GM13976 (cell line): ENCODE measurements at places on chromosomes 7 and 10.

GRCh38 chr10:1961989-1962388, 224.7 kb upstream of the ADARB2 start:
- no peak for DNase-seq

- no peak for DNase-seq
Observed at GRCh38 chr7:152587366-152587765, 88.6 kb downstream of the XRCC2 start.

DNA sequence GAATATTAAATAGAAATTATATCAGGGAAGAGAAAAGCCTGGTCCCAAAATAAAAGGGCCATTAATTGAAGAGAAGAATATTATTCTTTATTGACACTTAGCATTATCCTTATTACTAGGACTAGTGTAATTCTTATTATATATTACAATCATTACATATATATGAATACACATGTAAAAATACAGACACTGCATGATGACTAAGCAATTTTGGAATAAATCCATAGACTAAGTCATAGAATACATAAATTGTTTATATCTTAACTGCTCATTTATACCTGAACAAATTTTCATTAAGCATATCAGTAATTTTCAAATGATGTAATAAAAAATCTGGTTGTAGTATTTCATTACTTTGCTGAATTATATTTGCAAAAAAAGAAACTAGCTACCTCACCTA, 29.7 kb upstream of the SLC13A1 start:
- DNase-seq: no peak

GRCh38 chr7:132740176-132740575, 163.9 kb upstream of the PLXNA4 start:
- no peak for DNase-seq

DNA sequence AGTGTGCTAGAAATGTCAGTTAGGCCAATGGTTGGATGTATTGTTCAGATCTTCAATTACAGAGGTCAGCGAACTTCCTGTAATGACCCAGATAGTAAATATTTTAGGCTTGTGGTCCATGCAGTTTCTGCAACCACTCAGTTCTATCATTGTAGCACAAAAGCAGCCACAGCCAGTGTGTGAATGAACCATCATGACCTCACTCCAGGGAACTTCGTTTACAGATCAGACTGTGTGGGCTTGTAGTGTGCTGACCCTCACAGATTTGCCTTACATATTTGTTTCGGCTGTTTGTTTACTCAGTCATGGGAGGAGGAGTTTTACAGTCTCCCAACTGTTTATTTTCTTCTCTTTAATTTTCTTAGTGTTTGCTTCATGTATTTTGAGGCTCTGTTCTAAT, 55.4 kb downstream of the LANCL2 start:
- no peak for DNase-seq

GRCh38 chr7:93013446-93014061, 104.2 kb downstream of the SAMD9 start:
- no peak for DNase-seq

- DNase-seq: no peak
Observed at GRCh38 chr10:76205361-76205760, 773.9 kb downstream of the LRMDA start.

GRCh38 chr7:85693326-85693725, 506.5 kb upstream of the SEMA3D start:
- DNase-seq: no peak

- DNase-seq: no peak
Observed at GRCh38 chr10:70693619-70694335, 21.5 kb downstream of the ADAMTS14 start.

GRCh38 chr10:34821587-34822585, 6.8 kb upstream of the PARD3 start:
- DNase-seq: no peak

- DNase-seq: peak; percentile 59
Observed at GRCh38 chr10:114239117-114239993, at the start of gene VWA2. TSS of gene VWA2 (plus strand) at chr10:114239254. CDS start at chr10:114248714, 9,460 bp downstream.

- no peak for DNase-seq
Observed at GRCh38 chr10:92571649-92572048, 2.2 kb downstream of the IDE start.

GRCh38 chr7:105376908-105377533, 11.7 kb downstream of the SRPK2 start:
- DNase-seq: no peak

DNA sequence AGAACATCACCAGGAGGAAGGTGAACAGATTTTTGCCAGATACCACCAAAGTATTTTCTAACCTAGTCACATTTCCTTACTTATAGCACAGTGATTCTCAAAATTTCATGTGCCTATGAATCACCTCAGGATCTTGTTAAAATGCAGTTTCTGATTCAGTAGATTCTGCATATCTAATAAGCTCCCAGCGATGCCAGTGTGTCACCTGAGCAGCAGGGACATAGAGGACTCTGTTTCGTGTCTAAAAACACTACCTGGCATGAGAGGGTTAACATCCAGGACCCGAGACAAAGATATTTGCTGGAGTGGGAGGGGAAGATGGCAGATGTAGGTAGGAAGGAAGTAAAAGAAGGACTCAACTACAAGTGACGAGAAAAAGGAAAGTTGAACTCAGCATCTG, 252.1 kb upstream of the KMT2E start:
- no peak for DNase-seq

- DNase-seq: no peak
Observed at GRCh38 chr10:14665304-14665703, 109.4 kb downstream of the FAM107B start.

DNA sequence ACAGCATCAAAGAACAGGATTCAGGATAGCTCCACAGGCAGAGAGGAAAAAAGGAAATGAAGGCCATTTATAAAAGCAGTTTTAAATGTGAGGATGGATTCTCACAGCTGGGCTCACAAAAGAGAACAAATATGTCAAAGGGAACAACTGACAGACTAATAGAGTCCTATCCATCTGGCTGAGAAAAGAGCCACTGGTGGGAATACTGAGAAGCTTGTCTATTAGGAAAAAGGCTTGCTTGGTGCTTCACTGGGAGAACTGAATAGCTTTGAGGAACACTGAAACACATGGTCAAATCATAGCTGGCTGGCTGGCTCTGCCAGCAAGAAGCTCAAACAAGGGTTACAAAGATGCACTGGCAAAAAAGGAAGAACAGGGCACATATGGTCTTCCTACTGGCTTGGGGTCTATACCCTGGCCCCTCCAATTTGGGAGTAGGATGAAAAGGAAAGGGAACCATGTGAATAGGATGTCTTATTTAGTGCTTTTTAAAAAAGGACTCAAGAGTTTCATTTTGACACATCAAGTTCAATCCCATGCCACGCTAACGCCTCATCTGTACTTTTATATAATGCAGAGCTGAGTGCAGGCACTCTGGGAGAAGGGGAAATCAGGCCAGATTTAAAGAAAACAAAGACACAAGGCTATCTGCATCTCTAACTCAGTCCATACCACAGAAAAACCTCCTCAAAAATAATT, 44.8 kb upstream of the KCNIP2 start:
- no peak for DNase-seq

- DNase-seq: no peak
Observed at GRCh38 chr10:54284526-54285193, 516.4 kb downstream of the PCDH15 start.

DNA sequence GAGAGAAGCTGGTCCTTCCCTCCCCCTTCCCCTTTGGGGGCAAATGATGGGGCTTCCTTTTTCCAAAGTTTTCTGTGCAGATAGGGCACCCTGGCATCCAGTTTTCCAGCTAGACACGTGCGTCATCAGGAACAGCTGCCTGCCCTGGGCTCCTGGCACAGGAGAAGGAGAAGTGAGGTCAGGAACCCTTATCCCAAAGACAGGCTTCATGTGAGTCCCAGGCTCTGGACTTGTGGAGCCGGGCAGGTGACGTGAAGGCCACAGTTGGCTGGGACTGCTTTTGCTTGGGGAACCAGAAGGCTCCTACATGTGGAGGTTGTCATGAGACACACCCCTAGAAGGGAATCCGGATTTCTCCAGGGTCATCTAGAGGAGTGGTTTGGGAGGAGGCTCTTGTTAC, 66.5 kb downstream of the RBM20 start:
- no peak for DNase-seq

GRCh38 chr7:151251328-151251688, 2.8 kb upstream of the SMARCD3 start:
- DNase-seq: no peak

DNA sequence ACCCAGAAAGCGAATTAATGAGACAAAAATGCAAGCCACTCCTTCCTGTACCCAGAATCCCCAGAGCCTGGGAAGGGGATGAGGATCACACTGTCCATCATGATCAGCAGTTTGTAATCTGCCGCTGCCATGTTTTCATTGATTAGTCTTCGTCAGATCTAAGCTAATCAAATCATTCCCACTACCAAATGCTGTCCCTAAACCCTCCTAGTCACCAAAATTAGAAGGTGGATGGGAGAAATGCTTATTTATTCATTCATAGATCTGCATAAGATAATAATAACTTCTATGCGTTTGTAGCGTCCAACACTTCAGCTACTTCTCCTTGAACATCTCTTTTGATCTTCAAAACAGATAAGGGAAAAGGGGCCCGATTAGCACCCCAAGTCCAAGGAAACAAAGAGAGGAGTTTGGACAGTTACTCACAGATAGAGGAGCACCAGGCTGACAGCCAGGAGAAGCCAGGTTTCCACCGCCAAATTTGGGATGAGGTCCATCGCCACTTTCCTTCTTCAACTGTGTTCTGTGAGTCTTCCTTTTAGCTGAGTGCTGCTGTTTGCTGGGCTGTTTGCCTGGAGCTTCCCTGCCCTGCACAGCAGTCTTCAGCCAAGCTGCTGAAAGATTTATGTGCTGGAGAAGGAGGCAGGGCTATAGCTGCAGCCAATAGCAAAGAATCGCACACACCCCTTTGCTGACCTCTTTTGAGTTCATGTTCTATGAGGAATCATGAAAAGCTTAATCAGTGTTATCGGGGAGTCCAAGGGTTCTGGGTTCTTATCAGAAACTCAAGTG, at the start of gene CYP3A5:
Gene CYP3A5 (minus strand): TSS at position 597 of the 792 bp plus-strand sequence. CDS start 100 bp downstream, at position 497.
- no peak for DNase-seq

- no peak for DNase-seq
Observed at GRCh38 chr7:121500360-121501058, 104.4 kb upstream of the FAM3C start.

DNA sequence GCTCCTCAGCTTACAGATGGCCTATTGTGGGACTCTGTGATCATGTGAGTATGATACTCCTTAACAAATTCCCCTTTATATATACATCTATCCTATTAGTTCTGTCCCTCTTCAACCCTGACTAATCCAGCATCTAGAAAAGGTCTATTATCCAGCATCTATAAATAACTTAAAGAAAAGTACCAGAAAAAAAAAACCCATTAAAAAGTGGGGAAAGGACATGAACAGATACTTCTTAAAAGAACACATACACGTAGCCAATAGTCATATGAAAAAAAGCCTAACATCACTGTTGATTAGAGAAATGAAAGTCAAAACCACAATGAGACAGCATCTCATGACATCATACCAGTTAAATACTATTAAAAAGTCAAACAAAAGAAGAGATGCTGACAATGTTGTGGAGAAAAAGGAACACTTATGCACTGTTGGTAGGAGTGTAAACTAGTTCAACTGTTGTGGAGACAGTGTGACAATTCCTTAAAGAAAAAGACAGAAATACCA, 549.5 kb upstream of the GRM3 start:
- DNase-seq: no peak

- DNase-seq: no peak
Observed at GRCh38 chr10:42952349-42952748, 124.5 kb upstream of the RET start.

DNA sequence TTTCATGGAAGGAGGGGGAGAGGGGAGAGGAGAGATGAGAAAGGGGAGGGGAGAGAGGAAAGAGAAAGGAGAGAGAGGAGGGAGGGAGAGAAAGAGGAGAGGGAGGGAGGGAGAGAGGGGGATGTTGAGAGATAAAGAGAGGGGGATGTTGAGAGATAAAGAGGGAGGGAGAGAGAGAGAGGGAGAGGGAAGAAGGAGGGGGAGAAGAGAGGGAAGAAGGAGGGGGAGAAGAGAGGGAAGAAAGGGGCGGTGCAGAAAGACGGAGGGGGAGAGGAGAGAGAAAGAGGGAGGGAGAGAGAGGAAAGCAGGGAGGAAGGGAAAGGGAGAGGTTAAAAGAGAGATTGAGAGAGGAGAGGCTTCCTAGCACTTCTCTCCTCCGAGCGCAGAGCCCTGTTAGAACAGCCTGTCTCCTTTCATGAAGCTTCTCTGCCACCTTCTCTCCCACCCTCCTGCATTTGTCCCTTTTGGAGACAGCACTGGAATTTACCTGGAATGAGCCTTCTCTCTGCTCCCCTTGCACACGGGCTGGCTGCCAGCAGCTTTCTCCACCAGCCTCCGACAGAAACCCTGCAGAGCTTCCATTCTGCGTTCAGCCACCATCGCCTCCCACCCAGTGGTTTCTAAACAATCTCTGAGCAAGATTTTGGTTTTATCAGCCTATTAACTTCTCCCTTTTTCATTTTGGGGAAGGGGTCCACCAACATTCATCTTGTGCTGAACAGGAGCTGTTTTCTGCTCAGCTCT, 74.0 kb upstream of the CARD11 start:
- no peak for DNase-seq

GRCh38 chr7:45484094-45484493, 90.1 kb upstream of the ADCY1 start:
- no peak for DNase-seq

- DNase-seq: no peak
Observed at GRCh38 chr7:117010375-117011133, 57.3 kb downstream of the ST7 start.

DNA sequence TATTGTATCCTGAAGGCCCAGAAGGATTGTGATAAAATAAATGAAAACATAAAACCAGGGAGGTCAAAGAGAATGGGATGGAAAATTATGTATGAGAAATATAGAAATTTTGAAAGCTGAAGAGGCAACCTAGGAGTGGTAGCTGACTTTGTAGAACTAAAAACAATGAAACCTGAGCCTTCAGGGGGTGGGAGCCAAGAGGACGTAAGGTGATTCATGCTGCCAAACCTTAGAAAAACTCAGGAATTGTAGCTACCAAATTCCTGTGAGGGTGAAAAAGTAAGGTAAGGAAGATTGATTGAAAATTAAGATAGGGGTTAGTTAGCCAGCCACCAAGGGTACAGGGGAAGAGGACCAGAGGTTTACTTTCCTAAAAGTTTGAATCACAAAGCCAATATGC, 213.2 kb downstream of the KCND2 start:
- no peak for DNase-seq

DNA sequence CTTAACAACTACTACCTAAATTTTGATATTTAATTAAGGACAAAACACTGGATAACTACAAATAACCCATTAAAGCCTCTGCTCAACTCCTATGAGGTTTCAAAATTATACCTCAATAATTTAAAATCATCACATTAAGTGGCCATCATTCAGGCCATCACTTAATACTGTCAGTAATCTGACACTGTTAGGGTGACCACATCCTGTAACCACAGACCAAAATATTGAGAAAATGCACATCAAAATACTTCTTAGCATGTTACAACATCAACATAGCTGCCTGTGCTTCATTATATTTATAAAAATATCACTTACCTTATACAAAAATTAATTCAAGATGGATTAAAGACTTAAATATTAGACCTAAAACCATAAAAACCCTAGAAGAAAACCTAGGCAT, 23.3 kb downstream of the SEM1 start:
- DNase-seq: no peak

GRCh38 chr10:120052964-120053702, 160.6 kb downstream of the SEC23IP start:
- no peak for DNase-seq
